ENCODE measurements at places on chromosomes 3 and 15.
A peak's percentile ranks its signal among the peaks of the same experiment; 100 is the strongest.

DNA sequence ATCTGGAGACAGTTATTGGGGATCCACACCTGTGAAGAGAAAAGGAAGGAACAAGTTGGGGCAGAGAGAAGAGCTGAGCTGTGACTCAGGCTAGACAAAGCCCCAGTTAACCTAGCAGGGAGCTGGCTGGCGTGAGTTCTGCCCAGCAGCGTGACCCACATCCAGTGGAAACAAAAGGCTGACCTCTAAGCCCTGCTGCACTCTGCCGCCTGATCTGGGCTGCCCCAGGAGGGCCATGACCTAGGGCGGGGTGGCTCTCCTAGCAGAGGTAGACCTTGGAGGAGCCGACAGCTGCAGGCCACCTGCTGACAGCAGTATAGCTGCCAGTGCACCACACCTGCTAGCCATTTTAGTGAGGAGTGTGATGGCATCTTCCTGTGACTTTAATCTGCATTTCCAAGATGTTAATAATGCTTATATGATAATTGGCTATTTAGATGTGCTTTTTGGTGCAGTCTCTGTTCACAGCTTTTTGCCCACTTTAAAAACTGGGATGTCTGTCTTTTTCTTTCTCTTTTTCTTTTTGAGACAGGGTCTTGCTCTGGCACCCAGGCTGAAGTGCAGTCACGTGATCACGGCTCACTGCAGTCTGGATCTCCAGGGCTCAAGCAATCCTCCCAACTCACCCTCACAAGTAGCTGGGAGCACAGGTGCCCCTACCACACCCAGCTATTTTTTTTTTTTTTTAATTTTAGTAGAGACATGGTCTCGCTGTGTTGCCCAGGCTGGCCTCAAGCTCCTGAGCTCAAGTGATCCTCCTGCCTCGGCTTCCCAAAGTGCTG, 78.1 kb downstream of the LSM3 start:
- DNase-seq, result peak; percentile 6

- DNase-seq, result no peak
These were observed 52.4 kb downstream of the IL1RAP start for GRCh38 chr3:190566043-190566933.

- DNase-seq, result no peak
These were observed 53.7 kb downstream of the GRIP2 start for GRCh38 chr3:14486460-14486859.

DNA sequence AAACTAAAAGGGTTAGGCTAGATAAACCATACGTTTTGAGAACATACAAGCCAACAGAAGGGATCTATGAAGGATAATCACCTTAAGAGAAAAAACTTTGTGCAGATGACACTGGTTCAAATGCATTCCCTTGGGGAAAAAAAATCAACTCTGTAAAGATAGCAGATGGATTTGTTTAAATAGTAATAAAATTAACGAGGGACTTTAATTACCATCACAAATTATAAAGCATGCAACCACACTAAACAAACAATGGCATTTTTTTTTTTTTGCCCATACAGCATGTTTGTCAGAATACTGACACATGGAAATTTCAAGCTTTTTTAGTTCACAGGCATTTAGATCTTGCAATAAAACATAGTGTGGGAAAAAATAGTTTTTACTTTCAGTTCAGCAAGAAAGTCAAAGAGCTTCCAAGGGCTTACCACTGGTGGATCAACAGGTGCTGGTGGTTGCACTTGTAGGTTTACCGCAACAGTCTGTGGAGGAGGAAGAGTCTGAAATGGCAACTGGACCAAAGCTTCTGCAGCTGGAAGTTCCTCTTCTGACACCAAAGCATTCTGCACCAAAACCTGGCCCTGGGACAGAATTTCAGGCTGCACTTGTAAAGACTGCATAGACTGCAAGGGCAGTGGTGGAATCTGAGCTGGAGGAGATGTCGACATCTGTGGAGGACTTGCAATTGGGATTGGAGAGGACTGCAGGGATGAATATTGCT, 53.1 kb downstream of the PHC3 start:
- no peak for DNase-seq

GRCh38 chr15:38690719-38691332, 126.2 kb upstream of the RASGRP1 start:
- DNase-seq, result no peak

GRCh38 chr3:160445854-160446253, 3.7 kb downstream of the TRIM59 start:
- DNase-seq, result no peak

- no peak for DNase-seq
These were observed 42.9 kb downstream of the PAK2 start for GRCh38 chr3:196782511-196782910.

GRCh38 chr15:66611257-66612053, 45.7 kb upstream of the LCTL start:
- peak; percentile 6 for DNase-seq

- DNase-seq, result no peak
These were observed 641.6 kb upstream of the TBL1XR1 start for GRCh38 chr3:177838766-177839350.

DNA sequence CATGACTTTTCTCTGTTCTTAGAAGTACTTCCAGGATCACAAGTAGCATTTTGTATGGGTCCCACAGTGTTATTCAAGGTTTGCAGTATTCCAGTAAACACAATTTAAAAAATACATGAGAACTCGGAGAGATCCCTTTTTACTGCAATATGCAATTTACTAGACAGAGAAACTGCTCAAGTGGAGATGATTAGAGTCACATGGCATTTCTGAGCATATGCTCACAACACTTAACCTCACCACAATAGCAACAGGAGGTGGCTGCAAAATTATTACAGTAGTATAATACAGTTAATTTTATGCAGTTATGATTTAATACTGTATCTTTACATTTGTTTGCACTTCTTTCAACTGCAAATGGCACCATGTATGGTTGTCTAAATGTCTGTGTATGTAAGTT, 87.5 kb downstream of the PIK3CB start:
- DNase-seq, result no peak

DNA sequence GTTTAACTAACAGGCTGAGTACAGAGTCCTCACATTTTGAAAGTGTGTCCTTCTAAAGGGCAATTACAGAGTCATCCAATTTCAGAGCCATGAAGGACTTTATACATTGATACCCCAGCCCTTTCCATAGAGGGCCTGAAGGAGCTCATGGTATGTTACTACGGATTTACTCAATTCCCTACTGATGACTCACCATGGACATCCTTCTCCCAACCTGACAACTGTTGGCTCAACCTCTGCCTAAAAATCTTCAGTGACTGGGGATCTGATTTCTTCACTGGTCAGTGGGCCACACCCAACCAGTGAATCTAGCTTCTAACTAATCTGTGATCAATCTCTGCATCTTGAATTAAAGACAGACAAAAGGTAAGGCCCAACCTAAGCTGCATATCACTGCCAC, 963.4 kb upstream of the CFAP20DC start:
- DNase-seq, result no peak

- no peak for DNase-seq
These were observed 31.1 kb upstream of the SV2B start for GRCh38 chr15:91068966-91069365.

DNA sequence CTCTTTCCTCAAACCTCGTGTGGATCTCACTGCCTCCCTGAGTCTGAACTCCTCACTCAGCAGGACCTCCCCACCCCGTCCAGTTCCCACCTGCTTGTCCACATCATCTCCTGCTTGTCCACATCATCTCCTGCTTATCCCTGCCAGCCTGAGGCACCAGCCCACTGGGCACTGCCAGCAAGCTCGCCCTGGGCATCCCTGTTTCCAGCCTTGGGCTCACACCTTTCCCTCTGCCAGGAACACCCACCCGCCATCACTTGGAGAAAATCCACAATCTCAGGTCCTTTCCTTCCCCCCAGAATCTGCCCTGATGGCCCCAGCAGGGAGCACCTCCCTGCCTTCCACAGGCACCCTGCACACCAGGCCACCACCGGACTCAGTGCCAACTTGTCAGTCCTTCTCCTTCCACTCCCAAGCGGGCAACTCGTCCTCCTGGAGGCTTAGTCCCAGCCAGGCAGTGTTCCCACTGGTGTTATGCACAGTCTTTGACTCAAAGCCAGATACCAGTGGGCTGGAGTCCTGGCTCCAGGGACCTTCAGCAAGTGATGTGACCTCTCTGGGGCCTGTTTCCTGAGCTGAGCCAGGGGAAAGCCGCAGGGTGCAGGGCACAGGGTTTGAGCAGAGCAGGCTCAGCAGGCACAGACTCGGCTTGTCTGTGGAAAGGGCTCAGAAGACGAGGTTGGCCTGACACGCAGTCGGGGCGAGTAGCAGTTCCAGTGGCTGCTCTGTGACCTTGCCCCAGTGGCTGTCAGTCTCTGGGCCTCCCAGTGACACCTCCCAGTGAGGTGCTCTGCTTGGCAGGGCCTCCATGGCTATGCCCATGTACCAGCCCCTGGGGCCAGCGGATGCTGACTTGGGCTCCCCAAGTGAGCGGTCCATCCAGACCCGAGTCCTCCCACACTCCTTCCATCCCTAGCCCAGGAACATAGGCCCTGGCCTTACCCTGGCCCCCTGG, 9.5 kb upstream of the MESP2 start:
- peak; percentile 3 for DNase-seq

DNA sequence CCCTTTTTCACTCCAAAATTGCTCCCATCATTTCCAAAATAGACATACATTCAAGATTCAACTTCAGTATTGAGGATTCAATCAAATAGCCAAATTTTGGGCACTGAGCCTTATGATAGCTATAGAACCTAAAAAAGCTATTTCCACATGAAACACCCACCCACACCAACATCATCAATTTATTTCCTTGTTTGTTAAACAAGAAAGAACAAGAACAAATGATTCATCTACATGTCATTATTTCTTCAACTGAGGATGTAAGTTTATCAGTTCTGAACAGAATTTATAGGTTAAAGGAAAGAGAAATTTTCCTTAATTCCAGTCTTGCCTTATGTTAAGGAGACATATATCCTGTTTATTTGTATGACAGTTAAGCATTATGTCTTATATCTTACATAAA, 32.2 kb downstream of the DPPA2 start:
- no peak for DNase-seq

- DNase-seq, result no peak
These were observed 155.5 kb downstream of the FNDC3B start for GRCh38 chr3:172194702-172195406.

- no peak for DNase-seq
These were observed 6.2 kb downstream of the MGA start for GRCh38 chr15:41666353-41666920.

GRCh38 chr3:71797455-71797854, 12.5 kb upstream of the PROK2 start:
- DNase-seq, result no peak

GRCh38 chr15:79410237-79410636, 21.9 kb upstream of the MINAR1 start:
- DNase-seq, result no peak

- DNase-seq, result no peak
These were observed 54.3 kb upstream of the MYRIP start for GRCh38 chr3:39755100-39755499.

DNA sequence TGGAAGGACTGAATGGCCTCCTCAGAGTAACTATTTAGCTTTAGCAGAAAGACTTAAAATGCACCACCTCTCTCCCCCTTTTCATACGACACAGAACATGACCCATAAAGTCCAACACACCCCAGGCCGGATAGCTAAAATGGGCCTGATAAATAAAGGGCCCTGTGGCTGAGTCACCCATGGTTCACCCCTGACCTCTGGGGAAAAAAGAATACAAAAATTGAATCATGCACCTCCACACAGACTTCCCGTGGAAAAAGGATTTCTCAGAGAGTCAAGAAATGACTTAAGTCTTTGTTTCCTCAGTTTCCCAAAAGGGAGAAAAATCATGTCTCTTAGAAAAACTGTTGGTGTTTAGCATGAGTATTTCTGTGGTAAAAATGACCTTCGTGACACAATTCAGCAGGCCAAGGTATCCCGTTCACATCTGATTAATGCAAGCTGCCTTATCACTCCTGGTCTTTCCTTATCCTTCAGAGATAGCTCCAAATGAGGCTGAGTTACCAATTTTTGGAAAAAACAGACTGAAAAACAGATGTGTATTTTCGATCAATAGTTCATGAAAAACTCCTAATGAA, 34.0 kb upstream of the ARHGEF3 start:
- DNase-seq, result no peak

- no peak for DNase-seq
These were observed 47.5 kb downstream of the MYH15 start for GRCh38 chr3:108462899-108463298.
